ENCODE measurements at places on chromosomes 2 and 18.

GRCh38 chr18:54440292-54440691, 82.6 kb downstream of the C18orf54 start:
- no peak for DNase-seq

DNA sequence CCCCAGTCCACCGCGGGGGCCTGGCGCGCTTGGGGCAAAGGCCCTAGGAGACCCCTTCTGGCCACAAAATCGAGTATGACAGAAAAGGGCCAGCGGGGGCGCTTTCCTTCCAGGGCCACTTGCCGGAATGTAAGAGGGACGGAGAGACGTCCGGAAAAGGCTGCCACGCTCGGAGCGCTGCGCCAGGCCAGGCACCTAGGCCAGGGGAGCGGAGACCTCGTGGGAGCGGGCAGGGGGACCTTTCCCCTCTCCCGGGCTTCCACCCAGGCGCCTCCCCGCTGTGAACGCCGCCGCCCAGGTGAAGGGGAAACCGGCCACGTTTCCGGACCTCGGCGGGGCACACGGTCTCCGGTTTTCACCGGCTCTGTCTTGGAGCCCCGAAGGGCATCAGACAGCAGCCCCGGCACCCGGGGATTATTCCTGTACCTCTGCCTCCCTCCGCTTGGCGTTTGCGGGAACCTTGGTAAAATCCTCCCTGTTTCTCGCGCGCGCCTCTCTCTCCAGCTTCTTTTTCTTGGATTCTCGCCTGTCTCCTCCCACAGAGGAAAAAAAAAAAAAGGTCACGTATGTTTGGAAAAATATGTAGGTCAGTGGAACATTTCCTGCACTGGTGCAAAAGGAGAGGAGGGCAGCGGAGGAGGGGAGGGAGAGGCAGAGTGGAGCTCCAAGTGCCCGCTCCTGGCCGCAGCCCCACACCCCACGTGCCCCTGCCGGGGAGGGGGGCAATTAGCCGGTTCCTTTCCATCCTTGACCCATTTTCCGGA, 1.2 kb upstream of the NPAS2 start:
- no peak for DNase-seq

DNA sequence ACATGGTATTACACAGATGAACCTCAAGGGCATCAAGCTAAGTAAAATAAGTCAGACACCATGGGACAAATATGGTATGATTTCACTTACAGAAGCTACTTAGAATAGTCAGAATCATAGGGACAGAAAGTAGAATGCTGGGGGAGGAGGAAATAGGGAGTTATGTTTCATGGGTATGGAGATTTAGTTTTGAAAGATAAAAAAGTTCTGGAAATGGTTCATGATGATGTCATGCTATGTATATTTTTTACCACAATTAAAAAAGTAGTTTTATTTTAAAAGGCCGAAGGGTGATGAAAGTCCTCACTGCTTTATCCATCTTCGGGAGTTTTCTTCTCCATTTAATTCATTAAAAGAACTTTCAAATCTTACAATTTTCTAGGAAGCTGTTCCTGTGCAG, 181.9 kb downstream of the CALCRL start:
- DNase-seq, result no peak

GRCh38 chr2:185436787-185437372, 301.7 kb upstream of the FSIP2 start:
- DNase-seq, result no peak

DNA sequence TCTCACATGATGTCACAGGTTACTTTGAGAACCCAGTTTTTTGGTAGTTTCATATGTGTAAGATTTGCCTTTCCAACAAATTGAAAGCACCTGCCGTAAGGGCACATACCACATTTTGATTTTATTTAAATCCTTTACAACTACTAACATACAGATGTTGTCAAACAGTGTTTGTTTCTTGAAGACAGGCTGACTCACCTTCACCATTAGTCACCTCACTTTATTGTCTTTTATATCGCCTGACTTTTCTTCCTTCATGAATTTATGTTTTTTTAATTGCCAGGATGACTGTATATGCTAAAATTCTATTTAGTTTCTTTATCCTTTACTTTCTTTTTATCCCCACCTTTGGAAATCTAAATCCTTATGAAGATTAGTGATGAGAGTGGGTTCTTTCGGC, 886.7 kb downstream of the SUCLG1 start:
- no peak for DNase-seq

GRCh38 chr2:206392118-206392517, 51.2 kb upstream of the ADAM23 start:
- no peak for DNase-seq

GRCh38 chr18:76502551-76502950, 7.5 kb upstream of the ZNF516 start:
- no peak for DNase-seq

DNA sequence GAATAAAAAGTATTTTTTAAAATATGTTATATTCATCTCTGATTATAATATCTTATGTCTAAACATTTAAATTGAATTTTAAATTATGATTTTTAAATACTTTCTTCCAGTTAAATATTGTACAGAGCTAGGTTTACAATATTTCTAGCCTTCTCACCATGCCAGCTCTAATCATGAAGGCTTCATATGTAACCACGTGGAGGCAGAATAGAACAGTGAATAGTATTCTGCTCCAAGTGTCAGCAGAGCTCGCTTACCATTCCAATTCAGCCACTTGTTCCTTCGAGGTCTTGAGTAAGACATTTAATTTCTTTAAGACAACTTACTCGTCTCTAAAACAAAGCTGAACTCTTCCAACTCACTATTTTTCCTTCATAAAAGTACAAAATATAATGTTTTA, 871.8 kb downstream of the SUCLG1 start:
- DNase-seq, result no peak

DNA sequence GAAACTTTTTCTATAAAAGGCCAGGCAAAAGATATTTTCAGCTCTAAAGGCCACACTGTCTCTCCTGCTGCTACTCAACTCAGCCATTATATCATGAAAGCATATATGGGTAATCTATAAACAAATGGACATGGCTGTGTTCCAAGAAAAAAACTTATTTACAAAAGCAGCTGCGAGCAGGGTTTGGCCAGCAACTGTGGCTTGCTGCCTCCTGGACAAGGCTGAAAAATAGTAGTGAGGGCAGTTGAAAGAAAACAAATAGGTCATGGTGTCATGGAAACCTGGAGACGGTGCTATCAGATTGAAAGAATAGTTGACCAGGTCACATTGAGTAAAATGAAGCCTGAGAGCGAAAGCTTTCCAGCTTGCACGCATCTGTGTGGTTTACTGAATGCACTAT, 89.2 kb upstream of the LRATD1 start:
- no peak for DNase-seq

DNA sequence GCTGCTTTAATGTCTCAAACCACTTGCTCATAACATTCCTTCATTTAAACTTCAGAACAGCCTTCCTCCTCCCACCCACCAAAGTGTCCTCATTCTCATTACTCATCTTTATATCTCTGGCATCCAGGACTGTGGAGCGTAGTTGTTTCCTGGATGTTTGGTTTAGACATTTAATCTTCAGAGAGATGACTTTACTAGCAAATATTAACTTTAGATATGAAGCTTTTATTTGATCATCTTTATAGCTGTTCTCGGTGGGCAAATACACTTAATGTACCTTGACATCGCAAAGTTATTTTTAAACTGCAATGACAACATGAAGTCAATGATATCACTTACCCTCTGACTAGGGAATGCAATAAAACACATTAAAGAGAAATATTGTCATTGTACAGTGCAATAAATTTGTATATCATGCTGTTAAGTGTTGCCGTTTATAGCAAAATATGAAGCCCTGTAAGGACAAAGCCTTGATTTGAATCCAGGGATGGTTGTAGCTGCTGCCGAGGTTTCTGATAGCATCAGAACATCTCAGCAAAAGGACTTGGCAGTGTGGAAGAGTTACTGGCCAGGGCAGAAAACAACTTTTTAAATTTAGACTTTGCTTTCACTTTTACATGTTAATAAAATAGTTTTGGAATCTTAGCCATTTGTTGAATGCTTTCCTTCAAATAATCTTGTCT, 4.6 kb upstream of the LAMA3 start:
- DNase-seq, result no peak

DNA sequence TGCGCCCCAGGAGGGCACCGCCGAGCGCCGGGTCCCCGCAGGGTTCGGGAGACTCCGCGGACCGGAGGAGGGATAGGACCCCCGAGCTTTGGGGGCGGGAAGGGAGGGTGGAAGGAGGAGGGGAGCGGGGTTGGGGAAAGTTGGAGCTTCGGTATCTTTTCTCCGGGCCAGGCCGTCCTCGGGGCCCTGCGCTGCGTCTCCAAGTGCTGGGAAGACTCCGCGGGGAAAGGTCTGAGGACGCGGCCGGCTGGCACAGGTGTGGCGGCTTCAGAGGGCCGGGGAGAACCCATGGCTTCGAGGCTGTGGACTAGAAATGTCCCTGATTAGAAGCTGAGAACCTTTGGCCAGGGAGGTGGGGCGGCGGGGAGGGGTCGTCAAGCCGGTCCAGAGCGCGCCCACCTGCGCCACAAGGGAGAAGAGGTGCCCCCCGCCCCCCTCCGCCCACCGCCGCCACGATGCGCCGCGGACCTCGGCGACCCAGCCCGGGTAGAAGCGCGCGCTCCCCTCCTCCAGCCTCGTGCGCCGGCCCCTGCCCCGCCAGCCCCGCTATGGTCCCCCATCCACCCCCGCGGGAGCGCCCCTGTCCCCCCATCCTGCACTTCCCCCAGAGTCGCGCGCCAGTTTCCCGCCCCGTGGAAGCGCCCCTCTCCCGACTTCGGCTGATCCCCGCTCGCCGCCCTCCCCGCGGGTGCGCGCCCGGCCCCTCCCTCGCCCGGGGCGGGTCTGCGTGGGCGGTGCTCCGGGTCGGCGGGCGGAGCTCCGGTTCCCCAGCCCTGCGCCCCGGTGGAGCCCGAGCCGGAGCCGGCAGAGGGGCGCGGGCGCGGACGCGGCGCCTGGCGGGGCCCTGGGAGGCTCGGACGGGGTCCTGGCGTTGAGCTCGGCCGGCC, at the start of gene SNTG2:
Gene SNTG2 (plus strand): TSS at position 770 of the 887 bp plus-strand sequence. CDS start 148 bp downstream, outside the sequence.
- DNase-seq, result peak; percentile 35

GRCh38 chr2:197515739-197516392, at the start of gene MOB4:
TSS of gene MOB4 (plus strand) at chr2:197516066. CDS start at chr2:197516087, 21 bp downstream.
- DNase-seq, result peak; percentile 82

DNA sequence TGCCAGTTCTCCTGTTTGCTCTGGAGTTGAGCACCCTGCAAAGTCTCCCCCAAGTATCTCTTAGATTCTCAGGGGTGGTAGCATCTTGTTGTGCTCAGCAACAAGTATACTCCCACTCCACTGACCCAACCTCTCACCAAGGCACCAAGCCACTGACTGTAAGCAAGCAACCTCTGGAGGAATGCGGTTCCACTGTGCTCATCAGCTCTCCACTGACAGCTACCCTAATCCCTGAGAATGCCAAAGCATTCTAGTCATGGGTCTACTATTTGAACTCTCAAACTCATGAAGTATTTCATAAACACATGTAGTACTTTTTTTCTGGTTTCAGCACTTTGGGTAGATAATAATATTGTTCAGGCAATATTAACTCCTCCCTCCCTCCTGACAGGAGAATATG, 170.0 kb downstream of the EPHA4 start:
- DNase-seq, result no peak

- DNase-seq, result no peak
Measured at GRCh38 chr2:132272713-132273112, 111.0 kb upstream of the ANKRD30BL start.

- DNase-seq, result no peak
Measured at GRCh38 chr18:22309191-22309590, 108.5 kb downstream of the CTAGE1 start.

DNA sequence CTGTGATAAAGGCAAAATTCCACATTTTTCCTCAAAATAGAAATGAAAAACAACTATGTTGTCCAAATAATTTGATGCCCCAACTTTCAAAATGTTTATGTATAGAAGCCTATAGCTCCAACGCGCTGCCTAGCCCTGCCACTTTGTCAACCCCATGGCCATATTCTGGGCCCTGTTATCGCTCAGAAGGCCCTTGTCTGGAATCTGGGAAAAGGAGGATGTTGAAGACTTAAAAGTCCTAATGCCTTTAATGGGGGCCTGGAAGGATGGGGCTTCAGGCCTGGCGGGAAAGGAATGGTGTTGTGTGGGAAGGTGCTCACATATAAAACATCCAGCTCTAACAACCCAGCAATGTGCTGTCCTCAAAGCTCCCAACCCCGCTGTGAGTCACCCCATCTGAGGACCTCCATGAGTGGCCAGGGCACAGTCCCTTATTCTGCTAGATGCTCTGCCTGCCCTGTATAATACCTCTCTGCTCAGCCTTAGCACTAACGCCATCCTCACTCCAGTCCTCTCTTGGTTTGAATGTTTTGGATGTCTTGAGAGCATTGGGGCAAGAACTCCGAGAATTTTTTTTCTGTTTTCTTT, 86.0 kb downstream of the ACSL3 start:
- DNase-seq, result no peak

DNA sequence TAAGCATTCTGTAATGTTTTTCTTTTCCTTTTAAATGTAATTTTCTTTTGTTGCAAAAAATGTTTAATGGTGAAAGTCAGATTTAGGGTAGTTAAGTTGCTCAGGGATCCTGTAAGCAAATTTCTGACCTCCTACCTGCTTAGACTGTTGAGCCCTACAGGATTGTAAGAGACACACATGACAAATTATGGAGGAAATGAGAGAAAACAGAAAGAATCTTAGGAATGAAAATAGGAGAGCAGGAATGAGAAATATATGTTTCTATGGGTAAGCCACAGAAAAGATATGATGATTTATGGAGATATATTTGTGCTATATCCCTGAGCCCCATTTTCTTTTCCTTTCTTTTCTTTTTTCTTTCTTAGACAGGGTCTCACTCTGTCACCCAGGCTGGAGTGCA, 28.3 kb downstream of the CYBRD1 start:
- no peak for DNase-seq

- DNase-seq, result no peak
Measured at GRCh38 chr2:44897406-44897805, 44.1 kb upstream of the SIX3 start.

DNA sequence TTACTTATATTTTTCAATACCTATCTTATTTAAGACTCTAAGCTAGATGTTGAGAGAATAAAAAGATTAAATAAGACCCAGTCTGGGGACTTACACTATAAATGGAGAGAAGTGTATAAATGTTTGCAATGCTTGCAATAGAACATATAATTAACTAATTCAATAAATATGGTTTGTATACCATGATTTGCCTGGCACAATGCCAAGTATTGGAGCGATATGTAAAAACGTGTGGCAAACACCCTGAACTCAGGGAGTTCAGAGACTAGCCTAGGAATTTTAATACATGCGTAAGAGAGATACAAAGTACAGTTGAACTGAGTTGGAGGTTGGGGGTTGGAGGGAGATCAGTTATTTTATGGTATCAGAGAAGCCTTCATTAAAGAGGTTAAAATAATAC, 251.8 kb upstream of the DDX18 start:
- no peak for DNase-seq

DNA sequence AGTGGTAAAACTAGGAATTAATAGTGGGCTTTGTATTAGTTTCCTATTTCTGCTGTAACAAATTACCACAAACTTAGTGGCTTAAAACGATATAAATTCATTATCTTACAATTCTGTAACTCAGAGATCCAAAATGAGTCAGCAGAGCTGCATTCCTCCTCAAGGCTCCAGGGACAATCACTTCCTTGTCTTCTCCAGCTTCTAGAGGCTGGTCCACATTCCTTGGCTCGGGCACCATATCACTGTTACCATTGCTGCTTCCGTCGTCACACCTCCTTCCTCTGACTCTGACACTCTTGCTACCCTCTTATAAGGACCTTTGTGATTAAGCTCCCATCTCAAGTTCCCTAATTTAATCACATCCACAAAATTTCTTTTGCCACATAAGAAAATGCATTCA, 567.8 kb upstream of the KLHL29 start:
- no peak for DNase-seq

- DNase-seq, result no peak
Measured at GRCh38 chr2:63121055-63121834, 70.6 kb downstream of the OTX1 start.
